ENCODE measurements at places on chromosomes 12 and 14.

- no peak for DNase-seq
Measured at GRCh38 chr14:104116756-104117340, 21.5 kb upstream of the KIF26A start.

- DNase-seq: no peak
Measured at GRCh38 chr14:59037086-59037485, 151.4 kb upstream of the DAAM1 start.

GRCh38 chr12:126355346-126355745 lies 1290.1 kb downstream of the AACS start:
- no peak for DNase-seq

GRCh38 chr12:11645391-11645790 lies 4.1 kb upstream of the ETV6 start:
- no peak for DNase-seq

GRCh38 chr12:112303004-112303403 lies 79.2 kb downstream of the HECTD4 start:
- no peak for DNase-seq

DNA sequence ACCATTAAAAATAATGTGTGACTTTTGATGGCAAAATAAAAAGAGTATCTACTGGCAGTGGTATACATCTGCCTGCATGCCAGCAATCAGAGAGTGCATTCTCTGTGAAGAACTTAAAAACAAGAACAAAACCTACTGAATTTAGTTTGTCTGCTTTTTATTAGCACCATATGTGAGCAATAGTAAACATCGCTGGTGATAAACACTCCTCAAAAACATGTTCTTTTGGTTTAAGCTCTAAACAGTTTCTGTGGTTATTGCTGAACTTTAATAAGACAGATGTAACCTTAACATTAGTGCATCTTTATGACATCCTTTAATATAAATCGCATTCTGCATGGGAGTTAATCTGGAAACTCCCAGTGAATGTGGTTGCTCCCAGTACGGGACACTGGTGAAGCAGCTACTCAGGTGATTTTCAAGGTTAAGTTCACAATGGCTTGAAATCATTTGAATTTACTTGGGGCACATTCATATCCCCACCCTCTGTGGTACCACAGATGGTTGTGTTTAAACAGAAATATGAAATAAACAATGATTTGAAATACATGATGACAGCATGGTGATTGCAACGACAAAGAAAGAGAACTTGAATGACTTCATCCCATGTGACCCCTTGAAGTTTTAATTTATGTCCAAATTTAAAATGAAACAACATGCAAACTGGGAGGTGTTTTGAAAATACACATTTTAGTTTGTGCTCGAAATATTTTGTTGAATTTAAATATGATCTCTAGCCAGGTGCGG lies 285.9 kb downstream of the FOXN3 start:
- no peak for DNase-seq

GRCh38 chr12:100668945-100669536 lies 95.6 kb downstream of the GAS2L3 start:
- DNase-seq: no peak
